ENCODE measurements at places on chromosomes 6 and 20. TPM values are rescaled to one million over a fixed set of nuclear protein-coding genes. Genes with fewer than 3 reads are reported as not detected.

Gene VPS16
- total RNA-seq: 39.1 TPM

Gene TPX2
- total RNA-seq: 5.8 TPM

Gene ZNF318
- total RNA-seq: 3.9 TPM

Gene CD24
- total RNA-seq: under 0.01 TPM

Gene ECI2
- total RNA-seq: 64.1 TPM

Gene SPATA25
- total RNA-seq: 0.44 TPM

Gene PDYN
- not detected for total RNA-seq

Gene FLRT3
- 3.4 TPM for total RNA-seq

Gene SGK2
- total RNA-seq: not detected

Gene TBXT
- total RNA-seq: not detected

Gene THEMIS
- not detected for total RNA-seq

Gene SLC12A5
- total RNA-seq: 0.44 TPM

Gene OGFRL1
- 4.0 TPM for total RNA-seq

Gene FAM83C
- total RNA-seq: not detected

Gene ARHGAP40
- total RNA-seq: not detected

Gene HCK
- not detected for total RNA-seq

Measured in lung microvascular endothelial cell (primary cell).